ENCODE measurements at places on chromosomes 6 and 20.
A peak's percentile ranks its signal among the peaks of the same experiment; 100 is the strongest.

- no peak for DNase-seq
Measured at GRCh38 chr20:1430004-1430451, 36.6 kb downstream of the NSFL1C start.

- no peak for DNase-seq
Measured at GRCh38 chr6:105994591-105995390, 91.3 kb upstream of the PRDM1 start.

DNA sequence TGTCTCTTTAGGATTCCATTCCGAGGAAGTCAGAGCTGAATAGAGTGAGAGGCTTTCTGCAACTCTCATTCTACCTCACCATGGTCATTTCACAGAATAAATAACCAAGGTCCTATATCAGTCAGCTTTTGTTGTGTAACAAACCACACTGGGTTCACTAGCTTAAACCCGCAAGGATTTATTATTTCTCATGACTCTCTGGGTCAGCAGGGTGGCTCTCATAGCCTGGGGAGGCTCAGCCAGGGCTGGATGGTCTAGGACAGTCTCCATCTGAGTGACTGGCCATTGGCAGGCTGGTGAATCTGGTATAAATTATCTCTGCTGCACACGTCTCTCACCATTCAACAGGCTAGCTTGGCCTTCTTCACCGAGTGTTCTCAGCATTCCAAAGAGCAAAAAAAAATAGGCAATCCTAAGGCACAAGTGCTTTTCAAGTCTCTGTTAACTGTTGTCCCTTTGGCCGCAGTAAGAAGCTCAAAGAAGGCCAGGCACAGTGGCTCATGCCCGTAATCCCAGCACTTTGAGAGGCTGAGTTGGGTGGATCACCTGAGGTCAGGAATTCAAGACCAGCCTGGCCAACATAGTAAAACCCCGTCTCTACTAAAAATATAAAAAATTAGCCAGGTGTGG, 39.7 kb downstream of the ISM1 start:
- DNase-seq: no peak

DNA sequence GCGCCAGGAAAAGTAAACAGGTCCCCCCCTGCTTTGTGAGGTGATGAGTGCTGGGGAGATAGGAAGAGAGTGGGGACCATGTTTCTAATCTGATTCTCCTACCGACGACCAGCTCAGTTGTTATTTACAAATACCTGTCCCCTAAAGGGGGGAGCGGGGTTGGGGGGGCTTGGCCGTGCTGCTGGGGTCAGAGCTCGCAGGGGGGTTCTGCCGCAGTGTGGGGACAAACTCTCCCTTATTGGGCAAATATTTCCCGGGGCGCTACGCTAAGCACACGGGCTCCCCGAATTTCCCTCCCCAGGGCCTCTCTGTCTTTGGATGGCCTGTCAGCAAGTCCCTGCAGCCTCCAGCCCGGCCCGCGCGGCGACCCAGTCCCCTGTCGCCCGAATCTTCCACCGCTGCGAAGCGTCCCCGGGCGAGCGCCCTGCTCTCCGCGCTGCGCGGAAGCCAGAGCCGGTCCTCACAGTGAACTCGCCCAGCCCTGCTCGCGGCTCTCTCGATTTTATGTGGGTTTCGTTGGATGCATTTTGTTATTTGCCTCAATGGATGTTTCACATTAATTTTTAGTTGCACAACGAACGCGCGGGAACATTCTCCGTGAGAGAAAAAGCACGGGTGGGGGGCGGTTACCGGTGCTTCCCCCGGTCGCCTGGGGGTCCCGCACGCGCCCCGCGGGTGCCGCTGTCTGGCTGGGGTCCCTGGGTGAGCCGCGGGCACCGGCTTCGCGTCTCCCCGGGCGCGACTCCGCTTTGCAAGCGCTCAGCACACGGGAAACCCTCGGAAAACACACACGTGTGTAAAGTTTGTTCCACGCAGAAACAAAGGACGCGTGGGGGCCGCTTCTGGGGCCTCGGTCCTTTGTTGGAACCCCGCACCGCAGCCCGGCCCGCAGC, 1.5 kb upstream of the STX16 start:
- DNase-seq: no peak

DNA sequence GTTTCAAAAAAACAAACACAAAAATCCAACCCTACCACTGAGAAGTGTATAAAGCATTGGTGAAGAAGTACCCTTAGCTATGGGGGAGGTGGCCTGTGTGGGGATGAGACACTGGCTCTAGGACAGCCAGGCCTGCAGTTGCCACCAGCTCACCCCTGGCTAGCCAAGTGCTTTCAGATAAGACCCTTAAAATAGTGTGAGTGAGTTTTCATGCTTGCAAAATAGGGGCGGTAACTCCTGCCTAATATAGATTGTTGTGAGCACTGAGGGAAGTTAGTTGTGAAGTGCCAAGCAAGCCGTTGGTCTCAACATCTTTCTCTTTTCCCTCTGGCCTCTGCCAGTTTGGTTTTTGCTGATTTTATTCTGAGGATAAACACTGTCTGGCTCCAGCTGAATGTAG, 11.3 kb downstream of the PPP1R3G start:
- DNase-seq: no peak

GRCh38 chr20:59318803-59319202, 18.4 kb downstream of the EDN3 start:
- no peak for DNase-seq

- peak; percentile 41 for DNase-seq
Measured at GRCh38 chr6:118551063-118552053, 3.3 kb downstream of the PLN start.

GRCh38 chr6:144896871-144897270, 611.7 kb downstream of the UTRN start:
- DNase-seq: no peak

DNA sequence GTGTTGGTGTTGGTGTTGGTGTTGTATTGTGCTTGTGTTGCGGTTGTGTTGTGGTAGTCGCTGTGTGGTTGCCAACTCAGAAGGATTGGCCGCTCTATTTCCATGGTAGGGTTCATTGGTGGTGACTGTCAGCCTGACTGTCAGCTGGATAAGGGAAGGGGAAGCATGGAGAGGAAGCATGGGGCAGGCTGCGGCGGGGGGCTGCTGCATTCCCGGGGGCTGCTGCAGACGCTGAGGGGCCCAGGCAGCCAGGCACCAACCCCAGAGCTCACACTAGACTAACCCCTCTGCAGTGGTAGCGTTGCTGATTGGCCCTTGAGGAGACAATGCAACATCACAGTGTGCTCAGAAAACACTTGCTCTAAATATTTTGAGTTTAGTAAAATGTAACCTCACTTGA, 199.2 kb downstream of the SMOC2 start:
- no peak for DNase-seq

DNA sequence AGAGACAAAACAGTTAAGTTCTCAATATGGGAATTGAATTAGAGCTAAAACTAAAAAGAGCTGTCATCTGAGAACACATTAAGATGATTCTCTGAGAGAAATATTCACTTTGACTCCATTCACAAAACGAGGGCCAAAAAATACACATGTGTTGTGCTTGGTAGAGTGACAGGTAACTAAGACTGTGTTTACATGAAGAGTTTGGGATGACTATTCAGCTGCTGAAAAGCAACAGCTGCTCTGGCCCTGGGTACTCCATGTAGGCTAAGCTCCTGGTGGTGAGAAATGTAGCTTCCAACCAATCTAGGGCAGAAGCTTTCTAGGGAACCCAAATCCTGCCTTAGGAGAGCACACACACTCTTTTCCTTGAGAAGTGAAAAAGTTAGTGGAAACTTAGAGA, 184.5 kb downstream of the COL21A1 start:
- no peak for DNase-seq

DNA sequence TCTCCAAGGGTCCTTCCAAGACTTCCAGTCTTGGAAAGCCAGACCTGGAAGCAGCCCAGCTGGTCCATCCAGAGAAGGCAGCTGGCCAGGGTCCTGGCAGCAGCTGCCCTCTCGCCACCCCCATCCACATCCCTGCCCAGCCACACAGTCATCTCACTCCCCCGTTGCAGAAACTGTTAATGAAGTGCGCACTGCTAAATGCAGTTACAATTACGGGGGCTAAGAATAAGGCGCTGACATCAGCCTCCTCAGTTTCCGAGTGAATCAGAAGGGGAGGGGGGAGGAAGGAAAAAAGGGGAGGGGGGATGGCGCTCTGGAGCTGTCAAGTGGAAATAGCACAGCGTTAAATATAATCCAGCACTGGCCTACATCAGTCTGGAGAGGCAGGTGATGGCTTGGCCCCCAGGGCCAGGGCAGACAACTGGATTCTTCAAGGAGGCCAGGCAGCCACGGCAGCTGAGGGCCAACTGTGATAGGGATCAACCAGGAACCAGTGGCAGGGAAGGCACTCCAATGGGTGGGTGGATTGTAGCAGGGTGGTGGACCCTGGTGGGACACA, 6.9 kb downstream of the RIMS4 start:
- DNase-seq: no peak

DNA sequence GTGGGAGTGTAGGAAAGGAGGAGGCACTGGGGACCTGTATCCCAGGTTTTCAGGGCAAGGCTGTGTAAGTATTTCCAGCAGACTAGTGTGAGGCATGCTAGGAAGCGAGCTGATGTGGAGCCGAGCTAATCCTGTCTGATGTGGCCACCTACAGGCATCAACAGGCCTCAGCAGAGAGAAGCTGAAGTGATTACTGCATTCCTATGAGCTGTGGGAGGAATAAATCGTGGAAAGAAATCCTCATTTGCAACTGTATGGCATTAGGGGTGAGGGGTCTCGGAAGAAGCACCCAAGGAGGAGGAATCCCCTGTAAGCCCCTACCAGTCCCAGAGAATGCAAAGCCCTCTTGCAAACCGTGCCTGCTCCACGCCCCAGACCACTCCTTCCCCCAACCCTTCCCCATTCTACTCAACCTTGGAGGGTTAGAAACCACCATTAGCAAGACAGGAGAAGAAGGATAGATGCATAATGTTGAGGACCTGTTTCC, 41.6 kb downstream of the C6orf15 start:
- DNase-seq: peak; percentile 69
